ENCODE measurements at places on chromosomes 7 and 10.
A peak's percentile ranks its signal among the peaks of the same experiment; 100 is the strongest.

DNA sequence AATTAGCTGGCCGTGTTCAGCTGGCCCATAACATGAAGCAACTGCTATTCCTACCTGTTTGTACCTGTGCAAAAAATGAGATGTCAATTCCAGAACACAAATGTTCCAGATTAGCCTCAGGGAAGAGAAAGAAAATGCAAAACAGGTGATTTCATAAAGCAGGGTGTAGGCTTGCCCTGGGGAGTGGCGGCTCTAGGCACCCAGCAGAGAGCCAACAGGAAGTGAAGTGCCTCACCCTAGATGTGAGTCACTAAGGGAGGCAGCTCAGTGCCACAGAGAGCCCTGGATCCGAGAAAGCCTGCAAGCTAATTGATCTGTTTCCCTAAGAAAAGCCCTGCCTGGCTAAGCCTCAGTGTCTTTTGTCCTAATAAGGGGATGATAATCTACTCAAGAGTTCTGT, 240.0 kb downstream of the ARHGAP21 start:
- DNase-seq: no peak

GRCh38 chr10:25436431-25436830, 261.6 kb downstream of the GPR158 start:
- DNase-seq: no peak

GRCh38 chr10:75043256-75044131, 68.0 kb upstream of the SAMD8 start:
- no peak for DNase-seq

GRCh38 chr7:118185163-118185860, 1.3 kb downstream of the LSM8 start:
- peak; percentile 61 for DNase-seq

- no peak for DNase-seq
Observed at GRCh38 chr10:4338768-4339167, 487.2 kb upstream of the AKR1E2 start.

DNA sequence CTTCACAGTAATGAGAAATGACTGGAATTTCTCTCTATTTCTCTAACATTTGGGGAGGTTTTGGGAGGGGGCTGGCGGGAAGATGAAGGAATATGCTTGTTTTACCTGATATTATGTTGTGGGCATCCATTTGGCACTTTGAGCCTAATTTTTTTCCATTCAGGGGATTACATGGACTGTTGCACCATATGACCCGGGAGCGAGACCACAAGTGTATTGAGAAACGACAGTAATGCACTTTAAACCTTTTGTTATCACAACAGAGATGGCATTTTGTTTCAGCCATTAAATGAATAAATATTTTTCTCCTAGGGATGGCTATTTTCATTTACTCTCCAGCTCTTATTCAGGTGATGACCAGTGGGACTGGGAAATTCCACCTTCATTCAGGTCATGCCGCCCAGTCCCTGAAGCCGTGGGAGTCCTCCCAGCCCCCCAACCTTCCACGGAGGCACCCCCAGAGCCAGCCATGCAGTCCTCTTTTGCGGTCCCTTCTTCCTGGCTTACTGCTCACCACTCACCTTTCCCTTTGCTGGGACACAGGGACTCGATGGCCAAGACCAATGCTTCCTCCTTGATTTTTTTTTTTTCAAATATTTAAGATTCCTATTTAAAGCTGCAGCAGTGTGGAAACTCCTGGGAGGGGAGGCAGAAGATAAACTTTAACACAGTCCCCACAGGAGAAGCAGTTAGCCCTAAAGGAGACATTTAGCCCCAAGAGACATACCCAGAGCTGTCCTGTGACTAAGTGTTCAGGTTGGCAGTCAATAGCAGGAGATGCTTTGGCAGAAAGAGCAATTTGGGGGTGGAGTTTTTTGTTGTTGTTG, 190.9 kb upstream of the YAE1 start:
- DNase-seq: no peak

DNA sequence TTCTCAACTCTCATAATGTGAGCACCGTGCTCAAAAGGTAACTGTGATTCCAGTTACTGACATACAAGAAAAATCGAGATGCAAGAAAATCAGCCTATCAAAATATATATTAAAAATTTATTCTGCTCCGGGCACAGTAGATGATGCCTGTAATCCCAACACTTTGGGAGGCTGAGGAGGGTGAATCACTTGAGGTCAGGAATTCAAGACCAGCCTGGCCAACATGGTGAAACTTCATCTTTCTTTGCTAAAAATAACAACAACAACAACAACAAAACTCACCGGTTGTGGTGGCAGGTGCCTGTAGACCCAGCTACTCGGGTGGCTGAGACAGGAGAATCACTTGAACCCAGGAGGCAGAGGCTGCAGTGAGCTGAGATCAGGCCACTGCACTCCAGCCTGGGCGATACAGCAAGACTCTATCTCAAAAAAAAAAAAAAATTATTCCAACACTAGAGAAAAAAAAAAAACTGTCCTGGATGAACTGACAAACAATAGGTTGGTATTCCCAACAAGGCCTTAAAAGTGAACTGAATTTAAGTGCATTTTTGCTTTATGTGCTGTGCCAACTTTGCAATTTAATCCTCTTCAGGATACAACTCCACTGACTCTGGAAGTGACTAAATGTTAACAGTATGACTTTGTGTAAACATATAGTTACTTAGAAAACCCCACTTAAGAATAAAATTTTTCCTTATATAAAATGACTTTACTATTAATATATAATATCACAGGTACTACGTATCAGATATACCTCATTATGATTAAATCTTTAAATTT, 51.1 kb downstream of the JMJD1C start:
- DNase-seq: no peak
